Hematopoietic multipotent progenitor cell treated with erythropoietin and hydrocortisone succinate and interleukin-3 and kit ligand, for 4 days (in vitro differentiated cells): ENCODE measurements at places on chromosomes 11 and 22.

- no peak for DNase-seq
Measured at GRCh38 chr11:9710223-9710622, 46.3 kb downstream of the SWAP70 start.

DNA sequence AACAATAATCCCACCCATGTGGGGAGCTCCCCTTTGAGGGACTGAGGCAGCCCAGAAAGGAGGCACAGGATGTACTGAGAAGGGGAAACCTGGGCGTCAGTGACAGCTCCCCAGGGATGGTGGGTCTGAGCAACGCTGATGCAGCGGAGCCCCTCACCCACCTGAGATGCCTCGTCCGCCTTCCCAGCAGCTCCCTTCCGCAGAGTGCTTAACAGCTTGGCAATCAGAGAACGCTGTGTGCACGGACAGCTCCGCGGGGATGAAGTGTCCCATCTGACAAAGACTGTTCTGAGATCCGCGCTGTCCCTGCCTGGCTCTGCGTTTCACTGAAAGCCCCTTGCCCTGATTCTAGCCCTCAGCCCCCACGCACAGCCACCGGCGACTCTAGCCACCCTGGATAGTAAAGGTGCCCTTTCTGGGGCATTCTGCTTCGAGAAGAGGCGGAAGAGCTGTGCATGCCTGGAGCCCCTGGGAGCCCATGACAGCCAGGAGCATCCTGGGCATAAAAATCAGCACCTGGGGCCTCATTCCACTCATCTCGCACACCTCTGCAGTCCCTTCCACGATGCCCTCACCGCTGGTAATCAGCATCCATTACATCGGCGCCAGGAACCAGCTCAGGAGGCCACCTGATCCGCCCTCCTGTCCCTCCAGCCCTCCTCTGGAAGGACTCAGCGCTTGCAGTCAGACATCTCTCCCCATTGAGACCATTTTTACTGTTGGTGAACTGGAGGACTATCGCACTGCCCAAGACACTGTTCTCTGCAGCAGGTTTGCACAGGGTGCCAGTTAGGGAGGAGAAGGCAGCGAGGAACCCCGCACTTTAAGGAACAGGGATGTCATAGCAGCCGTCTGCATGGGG is 10.7 kb downstream of the KCNJ5 start:
- no peak for DNase-seq

DNA sequence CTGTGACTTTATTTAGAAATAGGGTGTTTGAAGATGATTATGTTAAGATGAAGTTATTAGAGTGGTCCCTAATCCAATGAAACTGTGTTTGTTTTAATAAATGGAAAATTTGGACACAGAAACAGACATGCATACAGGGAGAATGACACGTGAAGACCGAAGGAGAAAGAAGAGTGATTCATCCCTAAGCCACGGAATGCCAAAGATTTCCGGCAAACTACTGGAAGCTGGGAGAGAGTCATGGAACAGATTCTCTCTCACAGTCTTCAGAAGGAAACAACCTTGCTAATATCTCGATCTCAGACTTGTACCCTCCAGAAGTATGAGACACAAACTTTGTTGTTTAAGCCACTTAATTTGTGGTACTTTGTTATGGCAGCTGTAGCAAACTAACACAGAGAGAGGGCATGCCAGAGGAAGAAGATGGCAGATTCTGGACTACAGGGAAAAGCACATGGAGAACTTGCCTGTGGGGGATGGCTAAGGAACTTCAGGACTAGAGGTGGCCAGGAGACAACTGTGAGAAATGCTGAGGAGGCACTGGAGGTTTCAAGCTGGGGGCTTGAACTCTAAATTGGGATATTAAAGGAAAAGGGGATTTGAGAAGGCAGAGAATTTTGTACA is 733.5 kb upstream of the CCDC90B start:
- DNase-seq: no peak

- DNase-seq: no peak
Measured at GRCh38 chr22:19337137-19337536, 45.6 kb upstream of the CLTCL1 start.
